ENCODE measurements at places on chromosomes 3 and 15.

DNA sequence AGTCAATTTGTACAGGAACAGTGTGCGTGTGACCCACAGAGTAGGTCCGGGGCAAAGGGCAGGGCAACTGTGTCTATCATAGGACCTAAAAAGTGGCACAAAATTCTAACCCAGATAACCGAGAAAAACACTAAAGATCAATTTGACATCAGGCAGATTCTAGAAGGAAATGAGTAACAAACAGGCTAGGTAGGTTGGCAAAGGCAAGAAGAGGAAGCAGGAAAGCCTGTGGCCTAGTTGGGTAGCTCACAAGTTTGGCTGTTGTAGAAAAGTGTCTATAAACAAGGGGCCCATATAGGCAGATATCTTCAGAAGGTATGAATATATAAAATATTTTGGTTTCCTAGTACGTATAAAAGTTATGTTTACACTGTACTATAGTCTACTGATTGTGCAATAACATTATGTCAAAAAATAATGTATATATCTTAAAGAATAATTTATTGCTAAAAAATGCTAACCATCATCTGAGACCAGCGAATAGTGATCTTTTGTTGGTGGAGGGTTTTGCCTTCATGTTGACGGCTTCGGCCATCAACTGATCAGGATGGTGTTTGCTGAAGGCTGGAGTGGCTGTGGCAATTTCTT is 13.3 kb upstream of the OR5K1 start:
- no peak for DNase-seq

DNA sequence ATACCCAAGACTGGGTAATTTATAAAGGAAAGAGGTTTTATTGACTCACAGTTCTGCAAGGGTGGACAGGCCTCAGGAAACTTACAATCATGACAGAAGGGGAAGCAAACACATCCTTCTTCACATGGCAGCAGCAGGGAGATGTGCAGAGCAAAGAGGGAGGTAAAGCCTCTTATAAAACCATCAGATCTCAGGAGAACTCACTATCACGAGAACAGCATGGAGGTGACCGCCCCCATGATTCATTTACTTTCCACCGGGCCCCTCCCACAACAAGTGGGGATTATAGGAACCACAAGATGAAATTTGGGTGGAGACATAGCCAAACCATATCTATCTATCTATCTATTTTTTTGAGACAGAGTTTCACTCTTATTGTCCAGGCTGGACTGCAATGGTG is 5.4 kb downstream of the GDPGP1 start:
- no peak for DNase-seq

- no peak for DNase-seq
These were observed 141.7 kb downstream of the TIGIT start for GRCh38 chr3:114435386-114436115.

GRCh38 chr15:64251121-64251520 is 88.3 kb upstream of the PPIB start:
- DNase-seq = no peak

Data from GM10248 (cell line).